Stromal cell of bone marrow (primary cell): ENCODE measurements at places on chromosomes 1 and 21.
A peak's percentile ranks its signal among the peaks of the same experiment; 100 is the strongest.

DNA sequence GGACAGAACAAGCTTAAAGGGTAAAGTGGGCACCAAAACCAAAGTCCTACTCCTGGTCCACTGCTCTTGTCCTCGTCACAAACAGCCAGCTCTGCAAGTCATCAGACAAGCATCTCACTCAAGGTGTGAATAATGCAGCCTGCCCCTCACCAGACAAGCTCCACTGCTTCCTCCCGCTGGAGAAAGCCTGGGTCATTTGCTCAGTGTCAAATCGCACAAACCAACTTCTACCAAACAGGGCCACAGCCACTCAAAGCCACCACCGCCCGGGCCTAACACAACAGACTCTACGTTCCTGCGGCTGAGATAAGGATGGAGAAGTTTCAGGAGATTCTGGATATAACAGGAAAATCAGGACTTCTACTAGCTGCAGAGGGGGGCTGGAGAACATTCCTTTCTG lies 3.3 kb downstream of the SSBP3 start:
- DNase-seq = no peak

- DNase-seq = no peak
Observed at GRCh38 chr1:26412180-26412840, 1.7 kb downstream of the LIN28A start.

DNA sequence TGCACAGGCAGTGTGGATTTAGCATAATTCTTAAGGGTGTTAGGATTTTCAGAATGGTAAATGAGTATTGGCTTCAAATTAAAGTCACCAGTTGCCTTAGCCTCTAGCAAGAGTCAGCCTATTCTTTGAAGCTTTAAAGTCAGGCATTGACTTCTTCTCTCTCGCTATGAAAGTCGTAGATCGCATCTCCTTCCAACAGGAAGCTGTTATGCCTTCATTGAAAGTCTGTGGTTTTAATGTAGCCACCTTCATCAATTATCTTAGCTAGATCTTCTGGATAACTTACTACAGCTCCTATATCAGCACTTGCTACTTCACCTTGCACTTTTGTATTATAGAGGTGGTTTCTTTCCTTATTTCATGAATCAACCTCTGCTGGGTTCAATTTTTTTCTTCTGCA lies 320.2 kb downstream of the PTPRC start:
- DNase-seq = no peak

- DNase-seq = no peak
Observed at GRCh38 chr1:156926175-156926574, 5.7 kb downstream of the LRRC71 start.

DNA sequence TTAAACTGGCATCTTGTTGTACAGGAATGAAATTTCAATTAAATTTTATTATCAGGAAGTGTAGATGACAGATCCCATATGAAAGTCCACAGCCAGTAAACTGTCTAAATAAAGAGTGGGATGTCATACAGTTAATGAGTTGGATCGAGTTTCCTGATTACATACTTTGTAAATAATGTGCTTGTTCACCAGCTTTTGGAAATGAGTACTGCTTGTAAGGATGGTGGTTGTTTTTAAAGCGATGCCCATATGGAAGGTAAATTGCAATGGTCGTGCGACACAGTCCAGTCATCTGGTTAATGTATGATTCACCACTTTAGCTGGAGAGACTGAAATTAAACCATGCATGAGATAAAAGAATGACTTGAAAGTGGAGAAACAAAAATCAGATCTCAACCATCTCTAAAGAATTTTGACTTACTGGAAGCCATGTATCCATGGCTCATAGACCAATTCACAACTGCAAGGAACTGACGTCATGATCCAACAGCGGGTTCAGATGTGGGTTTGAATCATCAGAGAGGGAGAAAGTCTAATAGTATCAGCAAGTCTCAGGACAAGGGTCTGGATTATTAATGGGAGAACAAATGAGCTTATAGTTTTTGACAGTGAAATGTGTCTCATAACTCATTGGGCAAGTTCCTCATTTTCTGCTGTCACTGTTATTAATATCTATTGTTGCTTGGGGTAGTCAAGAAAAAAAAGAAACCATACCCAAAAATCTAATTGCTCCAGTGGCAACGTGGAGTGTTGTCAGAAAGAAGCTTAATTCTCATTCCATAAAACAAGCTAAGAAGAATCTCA lies 49.0 kb downstream of the MAP10 start:
- DNase-seq = peak; percentile 21

GRCh38 chr1:231240531-231240882 lies 505 bp upstream of the GNPAT start:
- no peak for DNase-seq

DNA sequence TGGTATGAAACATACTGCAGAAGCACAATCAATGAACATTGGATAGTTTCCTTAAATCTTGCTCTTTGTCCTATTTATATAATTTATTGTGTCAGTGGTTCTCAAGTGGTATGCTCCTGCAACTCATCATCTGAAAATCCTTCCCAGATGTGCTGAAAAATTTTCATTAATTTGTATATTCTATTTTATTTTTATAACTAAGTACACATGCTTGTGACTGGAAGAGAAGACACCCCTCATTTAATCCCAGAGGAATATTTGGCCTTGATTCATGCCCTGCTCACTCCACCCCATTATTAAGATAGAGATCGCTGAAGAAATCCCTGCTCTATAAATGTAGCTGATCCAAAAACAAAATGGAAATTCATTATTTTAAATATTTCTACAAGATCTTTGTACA lies 870.5 kb upstream of the CXADR start:
- DNase-seq = no peak
